SJSA1 (cell line): ENCODE measurements at places on chromosomes 1 and 21. TPM values are rescaled to one million over a fixed set of nuclear protein-coding genes. Genes with fewer than 3 reads are reported as not detected.

GRCh38 chr1:38680801-38681510 lies 178.6 kb downstream of the RRAGC start:
- DNase-seq: peak; percentile 32

DNA sequence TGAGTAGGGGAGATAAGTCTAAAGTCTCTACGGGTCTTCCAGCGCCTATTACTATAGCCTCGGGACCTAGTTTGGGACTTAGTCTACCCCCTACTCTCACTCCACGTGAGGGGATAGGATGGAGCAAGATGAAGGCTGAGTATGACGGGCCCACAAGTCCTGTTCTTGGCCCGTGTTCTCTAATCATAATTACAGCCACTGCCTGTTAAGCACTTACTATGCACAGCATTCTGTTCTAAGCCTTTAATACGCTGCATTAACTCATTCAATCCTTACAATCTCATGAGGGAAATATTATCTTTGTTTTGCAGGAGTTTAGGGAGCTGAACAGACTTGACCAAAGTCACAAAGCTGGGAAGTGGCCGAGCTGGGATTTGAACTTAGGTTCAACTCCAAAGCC lies 23.9 kb upstream of the EPB41 start:
- no peak for DNase-seq

- DNase-seq: no peak
Observed at GRCh38 chr1:30029677-30030076, 693.7 kb downstream of the MATN1 start.

HPDL gene
- 0.18 TPM in 1 of 2 replicates, not detected in the other for total RNA-seq

DPT gene
- total RNA-seq: not detected in 2 replicates

DNA sequence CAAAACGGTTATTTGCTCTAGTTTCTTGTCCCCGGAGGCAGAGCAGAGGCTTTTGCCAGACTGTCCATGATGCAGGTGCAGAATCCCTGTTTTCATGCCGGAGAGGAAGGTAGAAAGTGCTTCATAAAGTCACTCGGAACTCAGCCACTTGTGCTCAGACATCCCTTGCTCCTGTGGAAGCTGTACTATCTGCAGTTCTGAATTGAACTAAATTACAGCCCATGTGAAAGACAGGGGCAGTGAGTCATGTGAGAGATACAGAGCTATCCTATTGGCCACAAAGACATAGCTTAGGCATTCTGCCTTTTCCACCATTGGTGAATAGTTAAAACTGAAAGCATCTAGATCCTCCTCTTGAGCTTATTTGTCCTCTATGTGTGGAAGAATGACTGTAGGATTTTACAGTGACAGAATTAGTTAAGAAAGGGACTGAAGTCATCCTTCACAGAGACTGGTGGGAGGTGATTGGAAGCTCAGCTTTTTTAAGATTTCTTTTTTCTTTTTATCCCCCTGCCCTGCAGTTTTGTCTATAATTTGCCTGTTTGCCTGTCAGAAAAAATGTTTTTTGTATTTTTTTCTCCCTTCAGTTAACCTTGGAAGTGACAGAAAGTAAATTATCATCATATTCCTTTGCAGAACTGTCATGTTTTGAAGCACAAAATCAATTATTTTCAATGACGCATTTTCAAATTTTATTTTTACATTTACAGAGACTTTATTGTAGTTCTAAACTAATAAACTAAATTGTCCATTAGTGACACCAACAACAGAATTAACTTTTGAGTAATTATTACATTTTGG lies 298.6 kb downstream of the PTPRC start:
- DNase-seq: peak; percentile 86

DNA sequence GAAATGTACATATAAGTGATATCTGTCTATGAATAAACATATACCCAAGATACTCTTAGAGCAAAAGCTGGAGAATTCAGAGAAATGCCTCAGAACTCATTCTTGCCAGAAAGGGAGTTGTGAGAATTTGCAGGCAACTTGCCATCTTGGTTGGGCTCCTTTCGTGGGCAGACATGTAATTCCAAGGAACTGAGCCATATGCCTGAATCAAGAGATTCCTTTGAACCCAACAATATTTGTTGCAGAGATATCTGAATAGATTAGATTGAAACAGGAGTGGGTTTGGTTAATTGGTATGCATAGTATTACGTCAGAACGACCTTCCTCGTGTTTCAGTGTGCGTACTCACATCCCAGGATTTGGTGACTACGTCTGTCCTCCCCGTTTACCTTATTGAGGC lies 67.0 kb downstream of the TGFB2 start:
- no peak for DNase-seq

FMO1 gene
- not detected in 2 replicates for total RNA-seq

DNA sequence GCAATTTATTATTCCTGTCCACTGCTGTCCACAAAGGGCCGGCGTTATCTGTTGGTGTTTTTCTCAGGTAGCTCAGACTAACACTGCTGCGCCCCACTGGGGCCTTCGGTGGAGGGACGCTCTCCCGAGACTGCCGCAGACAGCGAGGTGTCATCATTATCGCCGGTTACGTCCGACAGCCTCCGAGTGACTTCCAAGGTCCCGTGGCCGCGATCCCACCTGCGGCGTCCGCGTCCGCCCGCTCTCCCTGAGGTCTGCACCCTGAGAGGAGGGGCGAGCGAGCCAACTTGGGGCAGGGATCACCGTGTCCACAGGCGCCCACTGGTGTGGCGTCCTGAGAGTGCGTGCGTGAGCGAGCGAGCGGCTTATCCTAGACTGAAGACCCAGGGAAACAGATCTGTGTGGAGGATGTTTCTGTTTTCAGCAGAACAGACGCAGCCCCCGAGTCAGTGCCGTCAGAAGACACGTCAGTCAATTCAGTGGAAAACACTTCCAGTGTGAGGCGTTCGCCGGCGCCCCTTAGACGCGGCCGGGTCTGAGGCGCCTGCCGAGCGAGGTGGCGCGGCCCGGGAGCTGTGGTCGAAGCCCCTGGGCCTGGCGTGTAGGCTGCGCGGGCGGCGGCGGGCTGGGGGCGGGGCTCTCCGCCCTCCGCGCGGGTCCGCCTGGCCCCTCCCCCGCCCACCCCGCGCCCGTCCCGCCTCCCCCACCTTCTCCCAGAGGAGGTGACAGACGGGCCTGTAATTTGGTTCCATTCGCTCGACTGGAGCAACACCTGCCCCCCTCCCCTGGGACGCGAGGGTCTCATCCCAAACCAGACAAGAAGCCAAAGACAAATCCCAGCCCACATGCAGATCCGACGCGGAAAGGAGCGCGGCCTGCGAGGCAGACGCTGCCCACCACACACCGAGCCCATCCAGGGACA lies 12.6 kb downstream of the NHLH2 start:
- DNase-seq: no peak

- no peak for DNase-seq
Observed at GRCh38 chr1:160779626-160780397, 16.2 kb upstream of the LY9 start.

DNA sequence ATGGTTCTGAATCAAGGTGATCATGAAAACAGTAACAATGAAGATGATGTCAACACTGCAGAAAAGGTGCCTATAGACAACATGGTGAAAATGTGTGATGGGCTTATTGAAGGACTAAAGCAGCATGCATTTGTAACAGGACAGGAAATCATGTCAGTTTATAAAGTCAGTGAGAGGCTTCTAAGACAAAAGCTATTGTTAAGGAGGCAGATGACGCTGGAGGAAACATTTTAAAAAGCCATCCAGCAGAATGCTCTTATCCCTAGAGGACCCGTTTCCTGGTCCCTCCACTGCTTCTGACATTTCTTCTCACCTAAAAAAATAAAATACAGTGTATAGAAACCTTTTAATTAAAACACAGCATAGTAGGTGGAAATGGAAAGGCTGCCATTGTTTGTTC lies 40.9 kb downstream of the CYYR1 start:
- no peak for DNase-seq

AKT3 gene
- 33.7 and 55.0 TPM in 2 replicates for total RNA-seq

- DNase-seq: no peak
Observed at GRCh38 chr1:157628773-157629172, 30.9 kb upstream of the FCRL4 start.

- DNase-seq: no peak
Observed at GRCh38 chr1:230299191-230300006, 126.7 kb downstream of the PGBD5 start.

GRCh38 chr1:168420177-168420576 lies 123.6 kb downstream of the XCL2 start:
- no peak for DNase-seq

DNA sequence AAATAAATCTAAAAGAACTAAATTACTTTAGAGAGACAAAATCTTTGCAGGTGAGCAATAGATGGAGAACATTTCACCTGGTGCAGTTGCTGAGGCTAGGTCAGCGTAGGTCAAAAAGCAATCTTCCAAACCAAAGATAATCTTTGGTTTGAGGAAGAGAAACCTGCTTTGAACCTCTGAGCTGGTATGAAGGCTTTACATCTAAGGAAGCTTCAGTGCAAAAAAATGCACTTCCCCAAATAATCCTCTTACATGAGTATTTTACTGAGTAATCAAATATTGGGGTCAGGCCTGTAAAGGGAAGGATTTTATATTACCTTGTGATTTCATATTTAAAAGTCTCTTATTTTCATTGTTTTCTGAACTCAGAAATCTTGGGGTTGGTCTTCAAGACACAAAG lies 223.6 kb downstream of the SRGAP2C start:
- DNase-seq: no peak

- no peak for DNase-seq
Observed at GRCh38 chr1:1764876-1765470, 13.3 kb downstream of the NADK start.

- peak; percentile 86 for DNase-seq
Observed at GRCh38 chr21:37199057-37199924, 67.8 kb downstream of the VPS26C start.

DNA sequence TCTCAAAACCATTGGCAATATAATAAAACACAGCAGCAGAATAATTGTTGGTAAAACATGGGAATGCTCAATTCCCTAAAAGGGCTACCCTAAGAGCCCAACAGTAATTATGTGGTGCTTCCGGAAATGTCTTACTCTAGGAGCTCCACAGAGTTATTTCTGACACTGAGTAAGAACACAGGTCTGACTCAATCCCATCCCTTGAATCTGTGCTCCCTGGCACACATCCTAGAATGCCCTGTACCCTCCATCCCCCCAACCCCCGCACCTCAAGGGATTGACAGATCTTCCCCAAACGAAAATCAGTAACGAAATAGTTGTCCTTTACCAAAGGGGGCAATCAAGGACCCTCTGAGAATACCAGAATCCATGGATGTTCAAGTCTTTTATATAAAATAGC lies 71.9 kb downstream of the SMYD2 start:
- DNase-seq: no peak

DNA sequence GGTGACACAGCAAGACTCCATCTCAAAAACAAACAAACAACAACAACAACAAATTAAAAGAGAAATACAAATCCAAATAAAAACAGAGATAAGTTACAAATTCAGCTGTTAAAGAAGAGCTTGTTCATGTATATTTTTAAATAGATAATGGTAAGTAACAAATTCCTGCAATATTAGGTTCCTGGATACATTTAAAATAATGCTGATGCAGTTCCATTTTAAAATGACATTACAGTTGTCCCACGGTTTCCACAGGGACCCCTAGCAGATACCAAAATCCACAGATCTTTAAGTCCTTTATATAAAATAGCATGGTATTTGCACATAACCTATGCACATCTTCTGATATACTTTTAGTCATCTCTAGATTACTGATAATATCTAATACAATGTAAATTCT lies 61.5 kb downstream of the ABL2 start:
- no peak for DNase-seq

DNA sequence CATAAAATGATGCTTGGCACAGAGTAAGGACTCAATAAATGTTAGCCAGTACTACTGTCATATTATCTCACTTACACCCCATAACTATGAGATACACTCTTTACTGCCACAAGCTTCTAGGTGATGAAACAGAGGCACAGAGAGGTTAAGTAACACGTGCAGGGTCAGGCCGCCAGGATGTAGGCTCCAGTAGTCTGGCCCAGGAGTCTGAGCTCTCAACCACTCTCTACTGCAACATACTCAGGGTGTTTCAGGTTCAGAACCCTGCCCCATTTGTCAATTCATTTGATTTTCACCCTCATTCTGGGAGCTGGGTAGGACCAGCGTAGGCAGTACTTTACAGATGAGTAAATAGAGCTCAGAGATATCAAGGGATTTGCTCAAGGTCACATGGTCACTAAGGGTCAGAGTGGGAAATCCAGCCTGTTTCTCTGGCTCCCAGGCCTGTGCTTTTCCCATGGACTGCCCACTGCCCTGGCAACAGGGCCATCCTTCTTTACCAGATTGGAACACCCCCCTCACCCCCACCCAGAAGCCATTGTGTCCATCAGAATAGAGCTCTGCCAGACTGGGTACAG lies 21.2 kb downstream of the IQGAP3 start:
- no peak for DNase-seq

DNA sequence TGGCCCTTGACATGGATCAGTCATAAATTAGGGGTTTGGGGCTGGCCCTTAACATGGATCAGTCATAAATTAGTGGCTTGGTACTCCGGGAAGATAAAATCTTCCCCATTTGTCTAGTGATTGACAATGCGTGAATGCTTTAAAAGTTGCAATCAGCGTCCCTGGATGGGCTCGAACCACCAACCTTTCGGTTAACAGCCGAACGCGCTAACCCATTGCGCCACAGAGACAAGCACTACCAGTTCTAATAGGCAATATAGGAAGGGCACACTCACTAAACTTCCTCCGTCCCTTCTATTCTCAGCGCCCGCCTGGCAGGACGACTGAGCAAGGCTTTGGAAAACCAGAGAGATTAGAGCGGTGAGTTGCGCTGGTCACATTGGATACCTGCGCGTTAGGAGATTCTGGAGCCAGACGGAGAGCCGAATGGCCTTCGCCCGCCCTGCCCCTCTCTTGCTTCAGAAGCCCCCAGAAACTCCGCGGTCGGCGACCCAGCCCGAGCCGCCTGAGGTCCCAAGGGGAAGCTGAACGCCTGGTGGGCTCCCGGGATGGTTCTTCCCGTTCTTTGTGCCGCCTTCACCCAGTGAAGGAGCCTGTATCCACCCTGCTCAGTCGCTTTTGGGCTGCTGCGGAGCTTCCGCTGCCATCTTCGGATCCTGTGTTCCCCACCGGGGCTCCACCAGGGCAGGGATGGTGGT lies 235.9 kb downstream of the FAM72C start:
- DNase-seq: no peak

FMO5 gene
- 1.1 and 1.5 TPM in 2 replicates for total RNA-seq

FAM72B gene
- 5.1 and 9.6 TPM in 2 replicates for total RNA-seq
